ENCODE measurements at places on chromosomes 4 and X. TPM values are rescaled to one million over a fixed set of nuclear protein-coding genes. Genes with fewer than 3 reads are reported as not detected.

The GLRA2 gene
- not detected for total RNA-seq

The IL2 gene
- total RNA-seq = not detected

The PAGE1 gene
- not detected for total RNA-seq

The ANK2 gene
- 8.9 TPM for total RNA-seq

The OFD1 gene
- 3.7 TPM for total RNA-seq

The DAPP1 gene
- 0.39 TPM for total RNA-seq

The BEX1 gene
- total RNA-seq = 0.96 TPM

The PASD1 gene
- not detected for total RNA-seq

The DRP2 gene
- 1.3 TPM for total RNA-seq

The BEX4 gene
- total RNA-seq = 21.2 TPM

The GLRB gene
- total RNA-seq = 5.8 TPM
